NCI-H2171 (cell line): ENCODE measurements at places on chromosomes 11 and 22.

- no peak for DNase-seq
Measured at GRCh38 chr11:130905512-130905911, 10.8 kb downstream of the SNX19 start.

GRCh38 chr11:14018441-14018840 lies 55.9 kb downstream of the SPON1 start:
- DNase-seq, result no peak

DNA sequence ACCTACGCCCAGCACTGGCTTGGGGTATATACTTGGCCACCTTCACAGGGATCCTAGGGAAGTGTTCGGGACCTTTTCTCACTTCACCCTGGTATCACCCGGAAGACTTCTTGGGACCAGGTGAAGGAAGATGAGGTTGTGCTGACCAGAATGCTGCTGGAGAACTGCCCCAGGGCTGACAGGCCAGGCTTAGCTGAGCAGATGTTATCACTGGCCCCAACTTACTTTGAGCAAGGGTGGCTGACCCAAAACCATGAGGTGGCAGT lies 4.5 kb downstream of the FTH1 start:
- no peak for DNase-seq

- no peak for DNase-seq
Measured at GRCh38 chr22:29964776-29965175, 81.8 kb downstream of the MTMR3 start.

- DNase-seq, result peak; percentile 90
Measured at GRCh38 chr11:36053281-36053680, 109.4 kb downstream of the LDLRAD3 start.

DNA sequence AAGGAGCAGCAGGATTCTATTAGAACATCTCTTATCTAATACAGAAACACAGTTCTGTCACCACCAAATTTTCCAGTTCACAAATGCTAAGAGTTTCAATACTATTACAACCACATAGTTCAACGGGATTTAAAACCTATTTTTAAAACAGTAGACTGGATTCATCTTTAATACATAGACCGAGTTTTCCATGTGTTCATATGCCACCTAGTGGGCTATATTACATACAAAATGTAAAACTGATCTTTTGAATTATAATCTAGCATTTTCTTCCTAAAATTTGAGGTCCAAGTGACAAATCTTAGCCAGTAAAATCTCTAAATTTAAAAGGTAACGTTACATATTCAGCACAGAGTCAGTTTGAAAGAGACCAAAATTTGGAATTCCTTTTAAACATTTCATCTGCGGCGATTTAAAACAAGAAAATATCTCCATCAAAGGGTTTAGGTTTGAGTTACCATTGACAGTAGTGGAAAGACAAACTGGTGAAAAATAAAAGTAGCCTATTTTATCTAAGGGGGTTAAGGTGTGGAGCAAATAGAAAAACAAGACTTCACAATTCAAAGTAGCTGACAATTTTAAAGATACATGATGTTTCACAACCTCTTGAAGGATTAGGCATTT lies 269.3 kb upstream of the MPPED2 start:
- DNase-seq, result peak; percentile 43

DNA sequence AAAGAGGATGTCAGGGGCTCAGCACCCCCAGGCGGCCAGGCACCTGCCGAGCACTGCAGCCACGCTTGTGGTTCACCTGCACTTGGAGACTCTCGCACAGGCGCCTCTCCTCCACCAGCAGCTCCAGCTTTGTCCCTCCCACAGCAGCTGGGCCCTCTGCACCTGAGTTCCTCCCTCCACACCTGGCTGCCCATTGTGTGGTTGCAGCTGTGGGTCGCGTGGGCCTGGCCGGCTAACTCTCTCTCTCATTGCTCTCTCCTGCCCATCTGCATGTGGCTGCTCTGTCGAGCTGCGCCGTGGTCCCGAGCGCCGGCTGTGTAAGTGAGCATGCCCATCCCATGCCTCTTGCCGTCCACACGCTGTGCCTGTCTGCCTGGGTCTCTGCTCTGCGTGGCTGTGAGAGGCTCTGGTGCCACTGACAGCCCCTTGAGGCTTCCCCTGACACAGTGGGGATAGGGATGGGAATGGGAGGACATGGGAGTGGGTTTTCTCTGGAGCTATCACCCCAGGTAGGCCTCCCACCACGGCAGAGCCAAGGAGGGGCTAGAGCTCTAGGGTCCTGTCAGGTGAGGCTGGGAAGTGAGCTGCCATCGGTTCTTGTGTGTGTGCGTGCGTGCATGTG lies 8.5 kb upstream of the ACR start:
- no peak for DNase-seq

DNA sequence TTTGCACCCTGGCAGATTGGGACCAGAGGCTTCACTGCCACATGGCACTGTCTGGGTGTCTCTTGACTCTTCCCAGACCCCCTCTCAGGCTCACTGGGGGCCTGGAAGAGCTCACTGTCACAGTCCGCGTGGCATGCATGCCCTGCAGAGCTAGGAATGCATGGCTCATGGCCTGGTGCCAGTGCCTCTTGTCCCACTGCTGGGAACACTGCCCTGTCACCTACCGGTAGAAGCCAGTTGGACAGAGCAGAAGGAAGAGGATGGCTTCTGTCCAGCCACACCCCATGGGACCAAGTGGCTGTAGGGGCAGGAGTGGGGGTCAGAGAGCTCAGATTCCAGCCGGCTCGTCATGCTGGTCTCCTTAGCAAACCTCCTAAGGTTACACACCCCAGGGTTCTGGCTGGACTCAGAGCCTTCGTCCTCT lies 29.7 kb downstream of the MB start:
- no peak for DNase-seq

DNA sequence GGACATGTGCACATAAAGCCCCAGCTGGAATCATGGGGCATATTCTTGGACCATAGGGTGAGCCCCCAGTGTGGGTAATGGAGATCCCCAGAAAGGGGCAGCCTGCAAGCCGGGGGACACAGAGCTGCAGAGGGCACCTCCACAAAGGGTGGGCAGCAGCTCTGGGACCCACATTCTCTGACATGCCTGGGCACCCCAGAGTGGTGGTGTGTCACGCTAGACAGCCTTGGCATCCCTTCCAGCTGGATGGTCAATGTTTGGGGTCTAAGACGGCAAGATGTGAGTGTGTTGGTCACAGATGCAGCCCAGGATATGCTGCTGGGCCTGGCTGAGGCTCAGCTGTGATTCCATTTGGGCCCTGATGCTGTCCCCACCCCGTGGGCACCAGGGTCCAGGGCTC lies 9.7 kb downstream of the ADORA2A start:
- no peak for DNase-seq

DNA sequence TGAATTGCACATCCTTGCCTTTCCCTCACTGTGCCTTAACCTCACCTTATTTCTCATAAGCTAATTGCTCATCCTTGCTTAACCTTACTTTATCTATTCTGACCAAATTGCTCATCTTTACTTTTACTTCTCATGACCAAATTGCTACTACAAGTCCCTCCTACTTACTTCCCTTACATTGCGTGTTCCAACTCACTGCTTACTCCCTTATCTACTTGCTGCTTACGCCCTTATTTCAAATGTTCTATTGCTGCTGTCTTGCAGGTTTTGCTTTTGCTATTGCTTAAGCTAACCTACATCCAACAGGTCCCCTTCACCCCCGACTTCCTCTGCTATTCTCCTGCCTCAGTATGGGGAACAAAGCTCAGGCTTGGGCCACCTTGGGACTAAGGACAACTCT lies 8.0 kb downstream of the OR8B2 start:
- no peak for DNase-seq

- no peak for DNase-seq
Measured at GRCh38 chr11:71119656-71120269, 132.6 kb downstream of the SHANK2 start.

DNA sequence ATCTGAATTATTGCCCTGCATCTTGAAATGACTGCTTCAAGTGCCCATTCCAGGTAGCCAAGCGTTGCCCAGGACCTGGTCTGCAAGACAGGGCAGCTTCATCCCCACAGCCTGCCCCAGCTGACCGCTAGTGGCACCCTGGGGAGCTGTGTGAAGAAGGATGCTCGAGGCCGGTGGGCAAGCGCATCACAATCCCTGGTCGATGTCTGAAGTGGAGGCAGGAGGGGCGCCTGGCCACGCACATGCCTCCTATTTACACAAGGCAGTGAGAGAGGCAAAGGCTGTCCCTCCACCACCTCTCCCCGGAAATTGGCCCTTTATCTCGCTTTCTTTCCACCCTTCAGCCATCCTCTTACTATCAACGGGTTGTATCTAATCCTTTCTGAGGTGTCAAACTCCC lies 28.1 kb upstream of the PHF21A start:
- no peak for DNase-seq

GRCh38 chr11:28874706-28875105 lies 766.5 kb downstream of the METTL15 start:
- no peak for DNase-seq

GRCh38 chr22:49856343-49856742 lies 2.7 kb downstream of the ZBED4 start:
- DNase-seq, result no peak

- DNase-seq, result no peak
Measured at GRCh38 chr11:76321340-76321739, 59.6 kb downstream of the THAP12 start.

DNA sequence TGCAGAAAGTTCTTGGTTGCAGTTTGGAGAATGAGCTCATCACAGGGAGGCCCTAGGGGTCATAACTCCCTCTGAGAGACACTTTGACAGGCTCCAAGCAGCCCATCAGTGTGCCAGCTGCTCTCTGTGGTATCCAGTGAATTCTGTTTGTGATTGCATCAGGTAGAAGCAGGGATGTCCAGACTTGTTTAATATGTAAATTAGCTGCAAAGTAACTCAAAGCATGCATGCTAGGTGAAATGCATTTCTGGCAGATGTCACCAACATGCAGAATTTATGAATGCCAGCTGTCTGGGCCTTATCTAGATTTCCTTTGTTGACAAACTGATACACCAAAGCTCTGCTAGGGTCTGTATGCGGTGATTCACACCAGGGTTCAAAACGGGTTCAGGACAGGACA lies 123.6 kb upstream of the MTNR1B start:
- DNase-seq, result peak; percentile 44

GRCh38 chr11:933936-934335 lies 8.3 kb downstream of the AP2A2 start:
- DNase-seq, result no peak

GRCh38 chr11:83681031-83681781 lies 395.0 kb upstream of the CCDC90B start:
- DNase-seq, result peak; percentile 28

- no peak for DNase-seq
Measured at GRCh38 chr22:46971099-46971763, 208.8 kb downstream of the TBC1D22A start.

GRCh38 chr22:22060200-22061084 lies 77.9 kb upstream of the TOP3B start:
- DNase-seq, result no peak

- DNase-seq, result peak; percentile 83
Measured at GRCh38 chr22:18023509-18024275, 669 bp downstream of the MICAL3 start.

- no peak for DNase-seq
Measured at GRCh38 chr11:64157631-64158394, 8.1 kb downstream of the MACROD1 start.

- peak; percentile 14 for DNase-seq
Measured at GRCh38 chr11:107293677-107294344, 163.8 kb downstream of the CWF19L2 start.

- DNase-seq, result no peak
Measured at GRCh38 chr11:27328614-27329013, 34.4 kb downstream of the CCDC34 start.

DNA sequence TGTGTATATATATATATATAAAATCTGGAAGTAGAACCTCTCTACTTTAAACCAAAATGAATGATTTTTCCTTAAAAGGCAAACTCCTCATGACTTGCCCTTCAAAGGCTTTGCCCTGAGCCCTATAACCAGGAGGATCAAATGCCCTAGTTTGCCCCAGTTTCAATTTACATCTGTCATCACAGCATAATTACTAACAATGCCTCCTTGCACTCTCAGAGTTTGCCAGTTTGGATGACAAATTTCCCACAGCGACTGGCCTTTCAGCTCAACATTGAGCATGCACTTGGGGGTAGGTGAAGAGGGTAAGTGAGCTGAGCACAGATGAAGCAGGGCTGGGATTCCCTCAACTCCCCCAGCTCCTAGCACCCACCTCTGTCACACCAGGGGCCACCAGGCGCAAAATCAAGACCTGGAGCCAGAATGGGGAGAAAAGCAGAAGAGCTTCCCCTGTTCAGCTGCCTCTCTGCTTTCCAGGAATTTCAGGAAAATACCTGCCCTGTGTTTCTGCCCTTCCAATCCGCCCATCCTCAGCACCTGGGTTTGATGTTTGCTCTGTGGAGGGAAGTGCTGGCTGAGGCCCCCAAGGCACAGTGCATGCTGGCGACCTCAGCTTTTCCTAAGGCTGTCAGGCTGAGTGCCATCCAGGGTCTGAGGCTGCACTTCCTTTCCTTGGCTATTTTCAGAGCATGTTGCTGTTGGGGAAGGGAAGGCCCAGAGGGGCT lies 67.5 kb downstream of the ADAMTS15 start:
- DNase-seq, result no peak

- DNase-seq, result no peak
Measured at GRCh38 chr22:24430431-24431308, 3.3 kb downstream of the ADORA2A start.

GRCh38 chr11:82719361-82720105 lies 14.1 kb downstream of the FAM181B start:
- no peak for DNase-seq

GRCh38 chr11:33208150-33208549 lies 46.9 kb upstream of the CSTF3 start:
- DNase-seq, result no peak

- no peak for DNase-seq
Measured at GRCh38 chr11:60288531-60288930, 8.1 kb downstream of the MS4A4A start.

GRCh38 chr11:24872186-24872585 lies 375.3 kb downstream of the LUZP2 start:
- DNase-seq, result no peak

DNA sequence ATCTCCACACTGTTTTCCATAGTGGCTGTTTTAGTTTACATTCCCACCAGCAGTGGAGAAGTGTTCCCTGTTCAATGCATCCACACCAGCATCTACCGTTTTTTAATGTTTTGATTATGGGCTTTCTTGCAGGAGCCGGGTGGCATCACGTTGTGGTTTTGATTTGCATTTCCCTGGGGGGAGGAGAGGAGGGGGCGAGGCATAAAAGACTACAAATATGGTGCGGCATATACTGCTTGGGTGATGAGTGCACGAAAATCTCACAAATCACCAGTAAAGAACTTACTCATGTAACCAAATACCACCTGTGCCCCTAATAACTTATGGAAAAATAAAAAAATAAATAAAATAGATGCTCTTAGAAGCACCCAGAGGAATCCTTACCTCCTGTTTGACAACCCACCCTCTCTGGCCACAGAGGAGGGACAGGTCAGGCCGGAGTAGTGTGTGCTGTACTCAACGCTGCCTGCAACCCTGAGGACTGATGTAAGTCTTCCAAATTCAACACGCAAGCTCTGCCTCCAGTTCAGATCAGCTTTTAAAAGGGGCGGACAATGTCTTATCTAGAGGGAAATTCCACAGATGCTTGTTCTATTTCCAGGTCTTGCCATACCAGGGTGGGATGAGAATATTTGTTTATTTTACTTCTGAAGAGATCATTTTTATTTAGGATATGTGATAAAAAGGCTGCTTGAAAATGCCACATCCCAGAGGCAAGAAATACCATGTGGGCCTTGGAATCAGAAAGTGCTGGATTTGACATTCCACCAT lies 329.6 kb upstream of the B3GAT1 start:
- DNase-seq, result no peak
